ENCODE measurements at places on chromosomes 7 and 10.
A peak's percentile ranks its signal among the peaks of the same experiment; 100 is the strongest.

DNA sequence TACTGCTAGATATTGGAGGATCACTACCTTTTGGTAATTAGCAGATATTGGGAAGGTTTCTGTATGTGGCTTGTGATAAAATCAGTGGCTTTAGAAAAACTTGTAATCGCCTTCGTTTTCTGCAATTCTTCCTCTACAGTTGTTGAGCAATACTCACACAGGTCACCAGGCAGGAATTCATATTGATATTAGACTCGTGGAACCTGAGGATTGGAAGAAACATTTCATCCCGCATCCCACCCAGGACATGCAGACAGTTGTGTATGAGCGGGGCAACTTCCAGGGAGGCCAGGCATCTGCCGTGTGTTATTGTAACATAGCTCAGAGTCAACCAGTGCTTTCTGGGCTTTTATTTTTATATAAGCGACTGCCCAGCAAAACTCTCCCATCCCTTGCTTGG lies 821.3 kb downstream of the LRMDA start:
- no peak for DNase-seq

DNA sequence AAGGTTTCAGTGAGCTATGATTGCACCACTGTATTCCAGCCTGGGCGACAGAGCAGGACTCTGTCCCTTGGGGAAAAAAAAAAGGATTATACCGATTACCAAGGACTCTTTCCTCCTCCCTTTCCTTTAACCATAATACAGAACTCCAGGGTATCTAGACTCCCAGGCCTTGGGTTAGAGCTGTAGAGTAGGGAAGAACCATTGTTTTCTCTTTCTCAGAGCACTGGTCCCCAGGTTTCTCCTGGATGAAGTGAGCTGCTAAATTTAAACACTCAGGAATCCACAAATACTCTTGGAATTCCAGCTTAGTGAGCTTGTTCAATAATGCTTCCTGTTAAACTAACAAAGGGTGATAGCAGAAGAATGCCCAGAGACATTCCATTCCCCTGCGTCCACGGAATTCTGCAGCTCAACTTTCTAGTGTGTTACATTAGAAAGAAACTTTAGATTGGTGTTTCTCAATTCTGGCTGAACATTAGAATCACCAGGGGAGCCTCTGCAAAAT lies 14.6 kb upstream of the RPEL1 start:
- peak; percentile 97 for DNase-seq

DNA sequence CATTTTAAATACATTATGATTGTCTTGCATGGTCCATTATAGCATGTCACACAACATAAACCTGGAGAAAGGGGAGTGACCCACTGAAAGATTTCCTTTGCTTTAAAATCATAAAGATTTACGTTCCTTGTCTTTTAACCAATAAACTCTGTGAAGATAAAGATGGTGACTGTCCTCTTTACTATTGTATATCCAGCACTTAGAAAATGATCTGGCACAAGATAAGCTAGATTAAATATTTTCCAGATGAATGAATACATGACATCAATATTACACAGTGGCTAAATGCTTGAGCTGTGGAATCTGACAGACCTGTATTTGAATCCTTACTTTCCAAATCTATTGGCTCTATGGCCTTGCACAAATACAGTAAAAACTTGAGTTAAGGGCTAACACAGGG lies 938.4 kb downstream of the SORCS1 start:
- peak; percentile 4 for DNase-seq

- DNase-seq: no peak
Measured at GRCh38 chr10:114353383-114353782, 50.9 kb downstream of the AFAP1L2 start.

Measured in ELR (cell line).